CD4-positive, CD25-positive, alpha-beta regulatory T cell (primary cell): ENCODE measurements at places on chromosomes 3 and 15. TPM values are rescaled to one million over a fixed set of nuclear protein-coding genes. Genes with fewer than 3 reads are reported as not detected.

GRCh38 chr3:179591313-179591712 lies 13.1 kb downstream of the MRPL47 start:
- no peak for DNase-seq

DNA sequence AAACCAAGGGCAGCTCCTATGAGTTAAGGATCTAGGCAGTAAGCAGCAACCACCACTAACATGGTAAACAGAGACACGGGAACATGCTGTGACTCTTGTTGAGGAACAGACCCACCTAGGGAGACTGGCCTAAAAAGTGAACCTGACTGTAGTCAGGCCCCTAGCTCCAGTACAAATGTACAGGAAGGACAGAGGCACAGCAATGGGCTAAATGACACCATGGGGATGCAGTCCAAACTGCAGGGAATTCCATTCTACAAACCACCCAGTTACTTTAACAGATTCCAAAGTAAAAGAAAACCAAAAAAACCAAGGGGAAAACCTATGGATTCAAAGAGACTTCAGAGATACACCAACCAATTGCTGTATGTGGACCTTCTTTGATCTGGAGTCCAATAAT lies 28.2 kb upstream of the CGNL1 start:
- no peak for DNase-seq

- DNase-seq: no peak
These were observed 413.0 kb upstream of the DPH6 start for GRCh38 chr15:35958975-35959374.

- DNase-seq: no peak
These were observed 243.7 kb downstream of the SLC9A9 start for GRCh38 chr3:143604402-143605185.

- no peak for DNase-seq
These were observed 4.8 kb downstream of the PAQR5 start for GRCh38 chr15:69303337-69304181.

DNA sequence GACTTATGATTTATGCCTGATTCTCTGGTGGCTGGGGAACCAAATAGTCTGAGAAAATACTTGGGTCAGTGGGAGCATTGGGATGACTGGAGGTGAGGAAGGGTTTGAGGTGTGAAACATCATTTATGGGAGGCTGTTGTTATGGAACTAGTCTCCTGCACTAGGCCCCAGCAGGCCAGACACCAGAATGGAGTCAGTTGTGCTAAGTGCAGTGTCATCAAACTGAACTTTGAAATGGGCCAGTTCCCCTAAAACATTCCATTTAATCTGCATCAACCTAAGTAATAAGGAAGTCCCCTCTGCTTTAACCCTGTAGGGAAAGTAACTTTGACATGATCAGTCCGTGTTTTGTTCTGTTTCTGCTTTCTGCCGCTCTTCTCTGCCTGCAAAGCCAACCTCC lies 44.9 kb upstream of the KLHL25 start:
- DNase-seq: no peak

DNA sequence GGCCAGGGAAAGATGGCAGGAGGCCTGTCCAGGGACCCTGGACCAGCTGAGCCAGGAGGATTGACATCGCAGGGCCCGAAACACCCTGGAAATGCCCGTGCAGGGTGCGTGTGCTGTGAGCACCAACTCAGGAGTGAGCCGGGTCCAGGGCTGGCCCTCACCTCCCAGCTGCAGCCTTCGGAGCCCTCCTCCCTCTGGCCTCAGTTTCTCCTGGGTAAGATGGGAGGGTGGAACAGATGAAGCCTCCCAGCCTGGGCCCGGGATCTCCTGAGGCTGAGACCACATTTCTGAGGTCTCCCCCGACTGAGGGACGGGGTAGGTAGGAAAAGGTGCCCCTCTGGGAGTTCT lies 5.3 kb upstream of the CALML4 start:
- no peak for DNase-seq

GRCh38 chr15:80228959-80229610 lies 22.9 kb downstream of the CTXND1 start:
- DNase-seq: no peak

CNTN4 gene
- polyA plus RNA-seq: not detected

GPR156 gene
- polyA plus RNA-seq: not detected
